ENCODE measurements at places on chromosomes 3 and 15.

DNA sequence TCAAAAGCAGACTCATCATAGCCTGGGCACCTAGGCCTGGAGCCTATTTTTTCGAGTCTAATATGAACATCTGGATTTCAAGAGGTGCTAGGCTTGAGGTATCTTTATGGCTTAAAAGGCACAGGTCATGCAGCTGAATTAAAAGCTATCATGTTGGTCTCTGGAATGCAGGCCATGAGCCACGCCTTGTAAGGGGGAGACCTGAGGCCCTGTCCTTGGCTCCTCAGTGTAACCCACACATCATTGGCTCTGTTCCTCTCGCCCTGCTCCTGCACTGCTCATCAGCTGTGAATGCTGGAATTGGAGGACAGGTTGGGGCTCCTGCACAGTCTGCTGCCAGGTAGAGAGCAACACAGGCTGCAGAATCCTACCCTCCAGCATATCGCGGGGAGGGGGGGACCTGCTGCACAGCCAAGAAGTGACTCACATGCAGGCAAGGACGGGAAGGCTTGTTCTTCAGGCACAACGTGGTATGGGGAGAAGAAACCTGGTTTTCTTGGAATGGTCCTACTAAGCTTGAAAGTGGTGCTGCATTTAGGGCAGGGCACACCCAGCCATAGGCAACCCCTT, 146.0 kb downstream of the CHST2 start:
- no peak for DNase-seq

- DNase-seq = no peak
Observed at GRCh38 chr3:42529468-42529867, 27.0 kb downstream of the VIPR1 start.

- no peak for DNase-seq
Observed at GRCh38 chr15:93150910-93151881, 62.2 kb upstream of the RGMA start.

DNA sequence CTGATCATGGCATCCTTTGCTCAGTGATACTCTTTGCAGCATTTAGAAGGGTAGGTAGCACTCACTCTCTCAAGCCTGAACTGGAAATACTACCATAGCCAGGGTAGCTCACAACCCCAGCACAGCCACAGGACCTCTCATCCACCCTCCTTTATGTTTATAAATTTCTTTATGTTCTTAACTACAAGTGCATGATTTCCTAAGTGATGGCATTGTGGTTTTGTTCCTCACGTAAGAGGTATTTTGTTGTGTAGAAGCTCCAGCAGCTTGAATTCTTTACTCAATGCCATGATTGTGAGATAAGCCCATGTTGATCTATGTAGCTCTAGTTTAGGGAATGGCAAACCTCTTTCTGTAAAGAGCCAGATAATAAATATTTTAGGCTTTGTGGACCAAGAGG, 7.9 kb upstream of the RTP3 start:
- DNase-seq = no peak

- no peak for DNase-seq
Observed at GRCh38 chr3:16444344-16444743, 69.2 kb downstream of the RFTN1 start.

DNA sequence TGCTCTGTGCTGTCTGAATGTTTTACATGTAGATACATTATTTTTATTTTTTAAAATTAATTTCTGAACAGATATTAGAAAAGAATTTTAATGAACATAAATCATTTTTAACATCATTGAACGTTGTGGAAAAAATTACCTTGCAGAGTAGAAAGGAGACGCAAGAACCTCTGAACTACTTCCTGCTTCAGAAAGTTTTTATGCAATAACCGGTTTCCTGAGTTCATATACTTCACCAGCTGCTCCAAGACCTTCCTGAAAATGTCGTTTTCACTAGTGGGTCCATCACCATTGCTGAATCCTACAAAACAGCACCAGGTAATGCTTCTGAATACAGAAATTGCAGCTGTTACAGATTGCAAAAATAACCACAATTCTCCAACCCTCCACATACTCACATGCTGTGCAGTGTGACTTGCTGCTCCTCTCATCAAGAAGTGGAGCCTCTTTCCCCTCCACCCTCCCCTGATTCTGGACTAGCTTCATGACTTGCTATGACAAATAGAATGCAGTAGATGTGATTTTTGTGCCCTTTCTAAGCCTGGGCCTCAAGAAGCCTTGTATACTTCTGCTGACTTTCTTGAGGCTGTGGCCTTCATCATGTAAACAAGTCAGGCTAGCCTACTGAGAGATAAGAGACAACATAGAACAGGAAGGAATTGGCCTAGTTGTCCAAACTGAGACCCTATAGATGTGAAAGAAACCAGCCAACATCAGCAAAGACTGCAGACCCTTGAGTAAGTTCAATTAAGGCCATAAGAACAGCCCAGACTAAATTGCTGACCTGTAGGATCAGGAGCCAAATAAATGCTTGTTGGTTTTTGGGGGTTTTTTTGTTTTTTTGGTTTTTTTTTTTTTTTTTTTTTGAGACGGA, 80.4 kb downstream of the TRANK1 start:
- no peak for DNase-seq

- DNase-seq = no peak
Observed at GRCh38 chr3:172391592-172392302, 56.5 kb downstream of the GHSR start.

DNA sequence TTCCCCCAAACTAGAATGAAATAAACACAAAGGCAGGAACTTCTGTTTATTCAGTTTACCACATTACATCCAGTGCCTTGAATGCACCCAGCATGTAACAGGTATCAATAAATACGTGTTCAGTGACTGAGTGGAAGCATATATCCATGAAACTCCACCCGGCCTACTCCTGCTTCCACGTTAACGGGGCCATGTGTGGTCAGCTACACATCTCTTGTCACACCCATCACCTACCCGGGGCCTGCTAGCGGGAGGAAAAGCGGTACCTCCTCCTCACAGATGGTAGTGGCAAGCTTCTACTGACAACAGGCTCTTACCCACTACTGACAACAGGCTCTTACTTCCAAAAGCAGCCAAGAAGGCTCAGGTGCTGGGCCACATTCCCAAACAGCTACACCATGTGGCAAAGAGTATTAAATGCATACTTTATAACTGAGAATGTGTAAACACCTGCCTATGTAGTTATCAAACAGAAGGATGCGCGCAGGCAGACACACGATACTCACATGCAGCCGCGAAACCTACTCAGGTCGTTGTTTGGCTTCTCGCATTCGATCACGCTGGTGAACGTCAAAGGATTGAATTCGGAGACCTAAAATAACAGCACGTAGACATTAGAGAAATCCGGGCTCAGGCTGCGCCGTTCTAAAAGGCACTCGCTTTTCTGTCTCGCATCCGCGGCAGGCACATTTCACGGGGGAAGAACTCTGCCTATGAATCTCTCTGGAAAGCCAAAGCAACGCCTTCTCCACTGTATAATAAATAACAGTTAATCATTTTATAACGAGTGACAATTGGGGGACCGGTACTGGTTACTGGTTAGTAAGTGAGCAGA, 127.4 kb downstream of the ATP10A start:
- no peak for DNase-seq

GRCh38 chr15:74831813-74832495, 5.5 kb downstream of the CPLX3 start:
- DNase-seq = no peak
